ENCODE measurements at places on chromosomes 1 and 21. TPM values are rescaled to one million over a fixed set of nuclear protein-coding genes. Genes with fewer than 3 reads are reported as not detected.

CHODL gene
- not detected for total RNA-seq

CFAP107 gene
- total RNA-seq = not detected

IFNLR1 gene
- total RNA-seq = 4.2 TPM

- DNase-seq = peak; percentile 89
Measured at GRCh38 chr1:1358433-1359271, at the start of gene MXRA8. Gene MXRA8 (minus strand): TSS chr1:1358555. CDS start chr1:1358504, 51 bp downstream.

- no peak for DNase-seq
Measured at GRCh38 chr1:187971851-187972250, 1143.1 kb downstream of the PLA2G4A start.

DNA sequence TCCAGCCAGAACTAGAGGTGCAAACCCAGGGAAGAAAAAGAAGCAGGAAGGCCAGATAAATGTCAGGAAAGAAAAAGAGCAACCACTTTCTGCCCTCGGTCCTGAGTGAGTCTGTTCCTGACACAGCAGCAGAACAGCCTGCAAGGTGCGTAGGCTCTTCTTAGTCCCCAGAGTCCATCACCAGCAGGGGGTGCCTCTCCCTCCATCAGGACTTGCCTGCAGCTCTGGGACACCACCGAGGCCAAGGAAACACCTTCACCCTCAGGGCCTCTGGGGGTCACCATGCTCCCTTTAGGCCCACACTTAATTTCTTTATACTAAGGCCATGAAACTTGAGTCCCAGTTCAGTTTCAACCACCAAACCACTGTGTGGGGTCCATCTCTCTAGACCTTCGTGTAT is 43.7 kb upstream of the NFASC start:
- no peak for DNase-seq

GRCh38 chr1:2014741-2015735 is 4.1 kb upstream of the GABRD start:
- DNase-seq = peak; percentile 41

DNA sequence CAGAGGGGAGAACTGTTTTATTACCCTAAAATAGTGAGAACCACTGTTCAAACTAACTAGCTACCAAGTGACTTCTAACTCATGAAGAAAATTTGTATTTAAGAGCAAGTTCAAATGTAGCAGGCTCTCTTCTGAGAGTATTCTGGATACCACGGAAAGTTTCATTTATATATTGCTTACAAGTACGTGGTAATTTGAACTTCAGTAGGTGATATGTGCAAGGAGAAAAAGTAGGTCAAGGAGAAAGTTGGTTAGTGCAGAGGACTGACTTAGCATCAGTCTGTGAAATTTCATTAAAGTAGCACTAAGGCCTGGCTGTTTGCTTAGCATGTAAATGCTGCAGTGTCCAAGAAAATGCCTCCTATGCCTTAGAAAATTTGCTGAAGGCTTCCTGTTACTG is 16.7 kb downstream of the SERPINC1 start:
- DNase-seq = no peak

- no peak for DNase-seq
Measured at GRCh38 chr1:32489774-32490454, 25.0 kb downstream of the ZBTB8B start.

DNA sequence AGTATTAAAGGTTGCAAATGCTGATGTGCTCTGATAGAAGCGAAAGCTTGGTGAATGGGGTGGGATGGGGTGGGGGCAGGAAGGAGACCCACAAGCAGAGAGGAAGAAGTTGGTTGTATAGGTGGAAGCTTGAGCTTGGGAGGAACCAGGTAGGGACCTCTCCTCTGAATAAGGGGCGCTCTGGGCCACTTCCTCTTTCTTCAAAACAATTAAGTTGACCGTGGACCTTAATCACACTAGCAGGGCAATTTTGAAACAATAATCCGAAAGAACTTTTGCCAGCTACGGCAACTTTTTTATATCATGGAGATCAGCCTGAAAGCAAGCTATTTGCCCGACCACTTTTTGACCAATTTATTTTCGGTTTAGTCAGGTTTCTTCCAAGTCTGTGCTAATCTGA is 1.9 kb upstream of the DYRK1A start:
- no peak for DNase-seq

All from upper lobe of left lung (tissue), 6 donors.